ENCODE measurements at places on chromosomes 3 and 15.

- DNase-seq = no peak
These were observed 533 bp upstream of the SMAD3 start for GRCh38 chr15:67064607-67065530.

- DNase-seq = peak; percentile 94
These were observed 237.6 kb upstream of the BHLHE40 start for GRCh38 chr3:4741404-4742307.

- no peak for DNase-seq
These were observed 592.8 kb downstream of the FOXP1 start for GRCh38 chr3:70990723-70991122.

DNA sequence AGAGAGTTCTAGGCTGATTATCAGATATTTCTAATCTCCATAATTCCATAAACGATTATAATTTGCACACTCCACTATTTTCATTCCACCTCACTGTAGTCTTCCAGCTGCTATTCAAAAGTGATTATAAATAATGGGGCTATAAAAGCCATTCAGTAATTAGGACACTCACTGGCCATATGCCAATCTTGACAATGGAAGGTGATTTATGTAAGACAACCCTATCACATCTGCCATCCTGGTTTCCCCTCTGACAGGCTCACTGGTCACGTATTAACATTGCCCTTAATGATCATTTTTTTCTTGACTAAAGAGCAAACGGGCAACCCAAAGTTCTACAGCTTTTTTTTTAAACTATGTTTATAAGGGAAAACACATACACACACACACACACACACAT is 402.4 kb downstream of the MAGI1 start:
- DNase-seq = no peak

GRCh38 chr3:119175872-119176756 is 2.7 kb downstream of the UPK1B start:
- no peak for DNase-seq

- no peak for DNase-seq
These were observed 22.1 kb upstream of the TMEM115 start for GRCh38 chr3:50381383-50381782.

Data from GM04504 (cell line).